ELR (cell line): ENCODE measurements at places on chromosomes 6 and 20.

- DNase-seq = no peak
These were observed 7.2 kb upstream of the CTAGE9 start for GRCh38 chr6:131717836-131718542.

GRCh38 chr6:101936516-101936915, 543.0 kb downstream of the GRIK2 start:
- DNase-seq = no peak

GRCh38 chr6:39892490-39893129, 41.7 kb downstream of the MOCS1 start:
- DNase-seq = peak; percentile 66

DNA sequence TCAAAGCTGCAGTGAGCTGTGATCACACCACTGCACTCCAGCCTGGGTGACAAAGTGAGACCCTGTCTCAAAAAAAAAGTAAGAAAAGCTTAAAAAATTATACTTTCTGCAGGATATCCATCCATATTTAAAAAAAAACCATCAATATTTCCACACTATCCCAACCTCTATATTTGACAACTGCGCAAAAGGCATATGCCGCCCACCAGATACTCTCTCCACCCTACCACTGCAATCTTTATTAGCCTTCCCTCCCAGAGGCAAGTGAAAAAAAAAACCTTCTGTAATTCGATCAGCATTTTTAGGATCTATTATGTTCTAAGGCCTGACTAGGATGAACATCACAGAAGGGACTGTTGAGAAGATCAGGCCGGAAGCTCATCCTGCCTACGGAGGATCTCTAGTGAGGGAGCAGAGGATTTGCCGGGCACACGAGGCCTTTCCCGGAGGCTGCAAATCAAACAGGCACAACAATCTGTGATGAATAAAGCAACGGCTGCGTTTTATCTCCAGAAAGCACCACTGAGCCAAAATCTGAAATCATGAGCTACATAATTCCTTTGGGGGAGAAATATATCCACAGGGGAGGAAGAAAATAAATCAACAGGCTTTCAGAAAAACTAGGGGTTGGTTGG, 65.9 kb downstream of the GFOD1 start:
- no peak for DNase-seq

- DNase-seq = peak; percentile 62
These were observed 6.4 kb upstream of the SLC12A5 start for GRCh38 chr20:46022411-46023147.

DNA sequence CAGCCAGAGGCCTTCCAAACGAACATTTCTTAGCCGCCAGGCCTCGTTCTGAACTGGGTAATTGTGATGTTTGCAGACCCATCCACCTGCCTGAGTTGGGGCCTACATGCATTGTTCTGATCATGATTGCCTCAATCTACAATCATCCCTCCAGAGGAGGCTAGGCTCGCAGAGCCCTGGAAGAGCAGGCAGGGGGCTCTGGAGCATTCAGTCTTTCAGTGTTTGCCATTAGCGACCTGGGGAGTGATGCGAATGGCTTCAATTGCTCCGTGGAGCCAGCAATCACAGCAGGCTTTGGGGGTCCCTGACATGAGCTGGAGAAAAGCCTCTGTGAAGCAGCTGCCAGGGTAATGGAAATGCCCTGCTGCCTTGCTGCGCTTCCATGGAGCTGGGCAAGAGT, 22.0 kb downstream of the SNAP25 start:
- DNase-seq = no peak

DNA sequence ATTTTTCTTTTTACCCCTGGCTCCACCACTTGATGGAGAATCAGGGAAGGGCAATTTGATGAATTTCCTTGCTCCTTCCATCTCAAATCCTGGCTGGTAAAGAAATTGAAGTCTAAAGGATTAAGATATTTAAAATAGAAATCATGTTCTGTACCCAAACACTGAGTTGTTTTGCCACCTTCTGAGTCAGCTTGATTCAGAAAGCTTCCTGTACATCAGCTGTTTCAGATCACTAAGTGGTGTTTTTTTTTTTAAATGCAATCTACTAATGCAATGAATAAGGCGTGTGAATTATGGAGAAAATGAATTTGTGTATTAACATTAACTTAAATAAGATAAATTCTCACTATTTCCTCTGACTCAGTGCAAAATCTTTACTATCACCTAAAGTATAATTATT, 11.5 kb upstream of the POPDC3 start:
- peak; percentile 22 for DNase-seq

- no peak for DNase-seq
These were observed 8.0 kb downstream of the STK35 start for GRCh38 chr20:2109425-2110210.

DNA sequence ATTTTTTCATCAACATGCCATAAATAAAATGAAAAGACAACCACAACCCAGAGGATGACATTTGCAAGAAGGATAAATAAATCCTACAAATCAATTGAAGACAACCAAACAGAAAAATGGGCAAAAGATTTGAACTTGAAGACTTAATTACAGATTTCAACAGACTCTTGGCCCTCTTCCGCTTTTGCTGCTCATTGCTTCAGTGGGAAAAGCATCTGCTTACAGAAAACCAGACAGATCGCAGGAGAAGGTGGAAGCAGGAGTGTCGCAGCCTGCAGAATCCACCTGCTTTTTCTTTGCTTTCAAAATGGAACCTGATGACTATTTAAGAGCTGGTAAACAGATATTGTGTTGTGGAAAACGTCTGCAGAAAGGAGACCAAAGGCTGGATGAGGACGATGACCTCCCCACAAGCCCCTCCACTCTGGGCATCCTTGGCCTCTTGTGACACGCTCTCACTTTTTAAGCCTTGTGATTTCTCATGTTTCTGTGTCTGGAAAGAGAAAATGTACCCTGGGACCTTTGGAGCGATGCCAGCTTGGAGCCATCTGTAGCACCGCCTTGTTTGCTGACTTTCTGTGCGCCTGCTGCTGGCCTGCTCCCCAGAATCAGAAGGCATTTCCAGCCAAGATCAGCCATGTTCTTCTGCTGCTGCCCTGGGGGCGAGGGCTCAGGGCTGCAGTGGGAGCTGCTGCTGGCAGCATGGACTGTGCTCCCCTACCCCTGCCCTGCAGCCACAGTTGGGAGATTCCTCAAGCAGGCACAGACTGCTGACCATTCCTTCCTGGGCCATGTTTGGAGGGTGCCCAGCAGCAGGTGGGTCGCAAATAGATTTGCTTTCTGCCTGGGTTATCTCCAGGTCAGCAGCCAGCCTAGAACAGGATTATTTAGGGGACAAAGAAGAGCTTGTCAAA, 3.6 kb upstream of the CSTL1 start:
- no peak for DNase-seq

GRCh38 chr6:119612911-119613381, 263.4 kb upstream of the MAN1A1 start:
- DNase-seq = peak; percentile 32

GRCh38 chr6:22028403-22029090, 268.3 kb downstream of the PRL start:
- no peak for DNase-seq

DNA sequence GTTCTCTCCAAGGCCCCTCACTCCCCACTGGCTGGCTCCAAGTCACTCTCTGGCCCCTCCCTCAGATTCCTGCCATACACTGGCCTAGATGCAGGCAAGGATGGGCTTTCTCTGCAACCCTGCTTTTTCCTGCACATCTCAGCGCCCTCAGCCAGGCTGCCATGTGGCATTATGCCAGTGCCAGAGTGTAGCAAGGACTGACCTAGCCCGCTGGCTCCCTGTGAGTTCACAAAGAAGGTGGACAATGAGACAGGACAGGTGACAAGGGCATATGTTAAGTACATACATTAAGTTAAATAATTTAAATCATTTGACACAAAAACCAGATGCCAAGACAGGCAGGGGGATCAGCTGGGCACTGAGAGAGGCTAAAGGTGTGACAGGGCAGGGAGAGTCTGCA, 394.6 kb downstream of the ZFAND3 start:
- no peak for DNase-seq

DNA sequence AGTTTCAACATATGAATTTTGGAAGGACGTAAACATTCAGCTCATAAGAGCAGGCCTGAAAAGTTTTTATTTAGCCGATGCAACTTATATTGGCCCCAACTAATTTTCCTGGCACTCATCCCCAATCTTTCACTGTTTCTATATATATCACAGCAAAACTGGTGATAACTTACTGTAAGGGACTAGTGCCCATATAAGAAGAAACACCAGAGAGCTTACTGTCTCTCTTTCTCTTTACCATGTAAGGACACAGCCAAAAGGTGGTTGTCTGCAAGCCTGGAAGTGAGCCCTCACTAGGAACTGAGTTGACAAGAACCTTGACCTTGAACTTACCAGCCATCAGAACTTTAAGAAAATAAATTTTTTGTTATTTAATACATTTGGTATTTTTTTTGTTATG, 807.4 kb upstream of the CITED2 start:
- no peak for DNase-seq

DNA sequence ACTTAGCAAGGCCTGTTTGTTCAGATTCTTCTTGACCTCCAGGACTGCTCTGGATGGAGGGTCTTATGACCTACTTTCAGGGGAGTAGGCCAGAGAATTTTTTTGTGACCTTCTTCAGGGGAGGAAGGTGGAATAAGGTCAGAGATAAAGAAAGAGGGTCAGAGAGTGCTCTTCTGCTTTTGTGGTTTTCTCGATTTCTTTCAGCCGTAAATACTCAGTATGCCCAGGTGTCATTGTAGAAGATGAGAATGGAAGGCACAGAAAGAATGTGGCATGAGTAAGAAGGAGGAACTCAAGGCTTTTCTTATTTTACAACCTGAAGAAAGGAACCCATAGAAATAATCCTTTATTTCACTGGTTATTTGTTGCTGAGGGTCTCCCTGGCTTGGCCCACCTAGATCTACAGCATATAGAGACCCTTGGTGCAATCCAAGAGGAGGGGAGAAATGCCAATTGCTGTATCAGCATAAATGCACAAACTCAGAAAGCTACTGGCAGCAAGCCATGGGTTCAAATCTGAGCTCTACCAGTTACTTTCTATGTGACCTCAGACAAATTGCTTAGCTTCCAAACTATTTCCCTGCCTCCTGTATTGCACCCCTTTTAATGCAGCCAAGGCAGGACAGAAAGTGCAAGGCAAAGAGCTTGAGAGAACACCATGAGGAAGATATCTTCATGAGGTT, 68.0 kb downstream of the OLIG3 start:
- DNase-seq = no peak

DNA sequence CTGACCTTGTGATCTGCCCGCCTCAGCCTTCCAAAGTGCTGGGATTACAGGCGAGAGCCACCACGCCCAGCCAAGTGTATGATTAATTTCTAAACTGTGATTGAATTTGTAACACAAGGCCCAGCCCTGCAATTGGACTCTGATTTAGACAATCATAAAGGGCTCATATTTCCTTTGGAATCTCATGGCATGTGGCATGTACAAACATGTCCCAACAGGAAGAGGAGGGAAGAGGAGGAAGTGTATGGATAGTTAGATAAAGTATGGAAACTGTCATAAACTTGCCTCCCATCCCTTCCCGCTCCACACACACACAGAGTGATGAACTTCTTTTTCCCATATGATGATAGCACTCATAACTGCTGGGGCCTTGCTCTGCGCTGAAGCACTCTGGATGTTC, 27.2 kb upstream of the QKI start:
- no peak for DNase-seq

DNA sequence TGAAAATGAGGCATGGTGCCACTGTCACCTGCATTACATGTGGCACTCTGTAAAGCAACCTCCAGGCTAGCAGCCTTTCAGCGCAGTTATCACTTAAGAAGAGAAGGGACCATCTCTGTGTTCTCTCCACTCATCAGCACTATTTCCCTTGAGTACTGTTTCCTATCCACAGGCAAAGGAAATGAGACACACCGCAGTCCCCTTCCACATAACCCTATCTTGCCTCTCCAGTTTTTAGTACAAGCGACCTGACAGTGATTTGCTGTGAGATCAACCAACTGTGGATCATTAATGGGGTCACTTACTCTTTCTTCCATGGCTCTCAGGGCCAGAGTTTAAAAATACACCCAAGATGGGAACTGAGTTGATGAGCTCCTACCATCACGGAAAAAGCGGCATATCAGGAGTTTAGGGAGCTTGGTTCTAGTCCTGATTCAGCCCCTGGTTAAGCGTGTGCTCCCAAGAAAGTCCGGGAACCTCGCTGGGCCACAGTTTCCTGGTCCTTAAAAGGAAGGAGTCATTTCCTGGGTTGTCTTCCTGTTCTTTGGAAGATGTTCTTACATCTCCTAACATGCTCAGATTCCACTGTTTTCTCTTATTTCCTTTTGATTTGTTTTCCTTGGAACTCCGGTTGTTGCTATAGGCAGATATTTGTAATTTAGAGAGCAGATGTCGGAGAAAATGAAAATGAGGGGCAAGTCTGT, 27.3 kb downstream of the PRDM1 start:
- no peak for DNase-seq

DNA sequence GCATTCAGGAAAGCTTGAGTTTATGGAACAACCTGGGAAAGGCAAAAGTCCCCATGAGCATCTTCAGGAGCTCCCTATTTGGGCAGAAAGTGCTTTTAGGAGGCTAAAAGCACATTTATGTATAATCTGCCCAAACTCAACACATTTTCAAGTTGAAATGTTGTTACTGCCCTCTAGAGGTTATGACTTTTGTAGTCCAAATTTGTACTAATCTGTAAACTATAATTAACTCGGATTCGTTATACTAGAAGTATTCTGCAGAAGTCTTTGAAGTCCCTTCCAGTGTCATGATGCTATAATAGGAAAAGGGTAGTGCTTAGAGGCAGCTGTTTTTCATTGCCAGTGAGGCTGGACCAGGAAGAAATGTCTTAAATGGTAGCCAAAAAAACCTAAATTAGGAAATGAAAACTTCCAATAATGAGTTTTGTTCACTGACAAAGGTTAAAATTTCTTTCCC, 44.8 kb upstream of the EMILIN3 start:
- DNase-seq = peak; percentile 61

GRCh38 chr6:18241208-18242038, 22.9 kb downstream of the DEK start:
- peak; percentile 64 for DNase-seq

- DNase-seq = no peak
These were observed 279.8 kb downstream of the CDH26 start for GRCh38 chr20:60237981-60238380.

DNA sequence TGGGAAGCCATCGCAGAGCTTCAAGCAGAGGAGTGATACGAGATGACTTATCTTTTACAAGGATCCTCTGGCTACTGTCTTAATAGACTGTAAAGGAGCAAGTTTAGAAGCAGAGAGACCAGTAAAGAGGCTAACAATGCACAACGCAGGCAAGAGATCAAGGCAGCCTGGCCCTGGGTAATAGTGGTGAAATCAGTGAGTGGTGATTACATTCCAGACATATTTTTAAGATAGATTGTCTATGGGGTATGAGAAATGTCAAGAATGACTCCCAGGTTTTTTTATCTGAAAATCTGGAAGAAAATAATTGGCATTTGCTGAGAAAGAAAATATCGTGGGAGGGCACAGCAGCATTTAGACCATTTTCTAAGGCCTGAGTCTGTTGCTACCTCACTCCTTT, 213.6 kb upstream of the HTR1E start:
- no peak for DNase-seq

DNA sequence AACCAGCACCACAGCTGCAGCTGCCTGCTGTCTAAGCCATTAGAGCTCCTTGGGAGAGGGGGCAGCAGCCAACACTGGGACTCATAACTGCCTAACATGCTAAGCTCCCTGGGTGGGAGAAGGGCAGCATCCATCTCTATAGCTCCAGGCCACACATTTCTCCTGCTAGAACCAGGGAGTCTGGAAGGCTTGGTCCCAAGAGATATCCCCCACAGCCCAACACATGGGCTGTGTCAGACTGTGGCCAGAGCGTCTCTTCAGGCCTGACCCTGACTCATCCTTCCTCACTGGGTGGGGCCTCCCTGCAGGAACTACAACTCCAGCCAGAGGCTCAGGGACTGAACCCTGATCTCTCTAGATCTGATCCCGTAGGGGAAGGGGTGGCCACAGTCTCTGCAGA, 411.1 kb downstream of the HDGFL1 start:
- peak; percentile 26 for DNase-seq

GRCh38 chr6:122845916-122846612, 57.0 kb downstream of the SMPDL3A start:
- DNase-seq = peak; percentile 49
